ENCODE measurements at places on chromosomes 5 and 9.

DNA sequence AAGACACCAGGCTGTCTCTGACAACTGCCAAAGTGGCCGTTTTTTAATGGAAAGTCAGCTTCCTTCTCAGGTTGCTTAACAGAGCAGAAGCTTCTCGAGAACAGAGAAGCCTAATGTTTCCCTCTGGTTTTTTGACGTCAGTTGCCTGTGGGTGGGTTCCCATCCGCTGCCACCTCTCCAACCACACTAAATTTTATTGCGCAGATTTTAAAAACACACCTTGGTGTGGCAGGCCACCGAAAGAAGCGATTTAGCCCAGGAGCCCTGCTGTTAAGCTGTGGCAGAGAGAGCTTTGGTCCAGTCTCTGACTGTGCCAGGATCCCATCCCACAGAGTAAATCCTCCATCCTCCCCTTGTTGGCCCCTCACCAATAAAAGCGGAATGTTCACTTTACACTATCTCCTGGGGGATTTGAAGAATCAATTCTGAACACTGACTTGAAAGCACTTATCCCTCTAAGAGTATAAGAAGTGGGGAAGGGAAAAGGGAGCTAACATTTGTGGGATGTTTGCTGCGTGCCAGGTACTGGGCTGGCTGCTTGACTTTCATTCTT lies 181.6 kb downstream of the AOPEP start:
- no peak for DNase-seq

DNA sequence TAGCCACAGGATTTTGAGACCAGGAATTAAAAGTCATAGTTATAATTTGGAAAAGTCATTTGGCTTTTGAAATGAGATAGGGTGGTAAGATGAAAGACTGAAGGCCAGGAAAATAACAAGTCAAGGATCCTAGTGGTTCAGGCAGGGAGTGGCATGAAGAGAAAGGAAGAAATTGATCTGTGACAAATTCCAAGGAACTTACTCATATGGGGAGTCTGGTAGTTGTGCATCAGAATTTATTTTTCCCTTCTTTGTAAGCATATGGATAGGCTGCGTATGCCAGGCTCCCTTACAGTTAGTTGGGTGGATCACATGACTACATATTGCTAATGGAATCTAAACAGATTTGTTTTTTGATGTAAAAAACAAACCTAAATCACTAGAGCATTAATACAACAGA lies 21.0 kb downstream of the ISL1 start:
- no peak for DNase-seq

DNA sequence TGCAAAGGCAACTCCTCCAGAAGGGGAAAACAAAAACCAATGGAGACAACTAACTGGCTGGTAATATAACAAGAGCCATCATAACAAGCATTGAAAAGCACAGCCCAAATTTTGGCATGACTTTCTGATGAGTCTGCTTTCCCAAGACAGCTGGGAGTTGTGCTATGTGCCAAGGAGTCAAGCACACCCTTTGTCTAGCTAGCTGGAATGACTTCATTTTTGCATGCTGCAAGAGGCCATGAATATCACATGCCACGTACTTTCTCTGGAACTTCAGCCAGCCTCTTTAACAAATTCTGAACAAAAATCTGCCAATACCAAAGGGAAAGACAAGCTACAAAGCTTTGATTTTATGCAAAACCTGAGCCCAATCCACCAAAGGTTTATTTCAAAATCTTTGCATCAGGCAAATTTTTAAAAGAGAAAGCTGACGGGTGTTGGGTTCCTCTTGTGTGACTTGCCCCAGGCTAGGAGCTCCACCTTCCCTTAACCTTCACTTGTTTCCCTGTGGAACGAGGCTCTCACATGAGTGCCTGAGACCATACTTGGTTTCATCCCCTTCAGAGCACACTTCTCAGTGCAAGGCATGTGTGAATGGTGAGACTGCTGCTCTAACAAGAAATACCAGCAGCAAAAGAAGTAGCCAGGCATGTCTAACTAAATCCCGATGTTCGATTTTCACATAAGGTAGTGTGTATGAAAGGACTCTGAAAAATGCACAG lies 47.3 kb downstream of the S1PR3 start:
- no peak for DNase-seq

GRCh38 chr5:139402561-139403158 lies 1.2 kb downstream of the SPATA24 start:
- no peak for DNase-seq

DNA sequence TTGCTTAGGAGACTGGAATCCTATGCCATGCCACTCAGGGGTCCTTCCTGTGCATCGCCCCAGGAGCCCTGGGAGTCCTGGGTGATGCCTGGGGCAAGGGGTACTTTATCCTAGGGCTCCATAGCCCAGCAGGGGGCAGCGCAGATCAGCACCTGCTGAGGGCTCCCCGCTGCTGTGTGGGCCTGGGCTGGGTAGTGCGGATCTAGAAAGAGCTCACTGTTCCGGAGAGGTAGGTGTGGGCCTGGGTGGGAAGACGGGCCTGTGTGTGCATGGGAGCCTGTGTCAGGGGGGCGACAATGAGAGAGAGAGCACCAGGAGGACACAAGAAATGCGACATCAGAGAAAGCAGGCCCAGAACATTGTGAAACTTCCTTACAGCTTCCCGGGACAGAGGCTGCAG lies 11.4 kb upstream of the DAB2IP start:
- no peak for DNase-seq

DNA sequence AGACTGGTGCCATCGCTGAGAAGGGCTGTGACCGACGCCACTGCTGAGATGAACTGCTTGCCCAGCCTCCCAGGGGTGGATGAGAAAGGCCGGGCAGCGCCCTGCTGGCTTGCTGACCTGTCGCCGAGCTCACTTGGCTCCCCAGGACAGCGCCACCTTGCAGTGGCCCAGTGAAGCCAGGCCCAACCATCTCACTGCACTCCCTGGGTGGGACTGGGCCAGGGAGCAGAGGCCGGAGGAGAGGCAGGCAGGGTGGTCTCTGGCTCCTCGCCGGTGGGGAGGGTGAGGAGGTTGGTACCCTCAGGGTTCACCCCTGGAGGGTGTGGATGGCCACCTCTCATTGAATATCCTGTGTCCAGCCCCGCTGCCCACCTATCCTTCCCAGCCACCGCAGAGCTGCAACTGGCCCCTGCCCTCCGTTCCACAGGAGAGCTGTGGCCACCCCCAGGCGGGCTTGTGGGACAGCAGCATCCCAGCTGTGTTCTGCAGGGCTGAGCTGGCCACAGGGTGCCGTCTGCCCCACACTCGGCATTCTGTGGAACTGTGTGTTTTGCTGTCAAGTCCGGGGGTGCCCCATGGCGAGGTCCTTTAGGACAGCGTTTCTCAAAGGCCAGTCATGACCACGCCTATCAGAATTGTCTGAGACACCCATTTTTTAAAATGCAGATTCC lies 41.0 kb upstream of the FCN2 start:
- no peak for DNase-seq

- no peak for DNase-seq
Measured at GRCh38 chr9:72997387-72997995, 44.6 kb upstream of the ALDH1A1 start.

DNA sequence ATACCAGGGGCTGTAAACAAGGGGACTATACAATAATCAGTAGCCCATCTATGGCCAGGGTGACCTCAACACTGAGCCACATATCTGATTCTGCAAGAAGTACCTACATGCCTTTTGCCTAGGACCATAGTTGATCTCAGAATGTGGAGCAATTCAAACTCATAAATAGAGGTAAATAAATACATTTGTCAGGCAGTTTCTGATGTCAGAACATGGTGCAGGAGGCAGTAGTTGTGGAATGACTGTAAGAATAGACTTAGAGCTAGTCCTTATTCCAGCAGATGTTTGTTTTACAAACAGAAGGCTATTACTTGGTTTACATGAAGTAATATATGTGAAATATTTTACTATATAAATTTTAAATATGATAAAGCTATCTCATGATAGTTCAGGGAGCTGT lies 330.7 kb upstream of the DAB2 start:
- DNase-seq, result no peak

DNA sequence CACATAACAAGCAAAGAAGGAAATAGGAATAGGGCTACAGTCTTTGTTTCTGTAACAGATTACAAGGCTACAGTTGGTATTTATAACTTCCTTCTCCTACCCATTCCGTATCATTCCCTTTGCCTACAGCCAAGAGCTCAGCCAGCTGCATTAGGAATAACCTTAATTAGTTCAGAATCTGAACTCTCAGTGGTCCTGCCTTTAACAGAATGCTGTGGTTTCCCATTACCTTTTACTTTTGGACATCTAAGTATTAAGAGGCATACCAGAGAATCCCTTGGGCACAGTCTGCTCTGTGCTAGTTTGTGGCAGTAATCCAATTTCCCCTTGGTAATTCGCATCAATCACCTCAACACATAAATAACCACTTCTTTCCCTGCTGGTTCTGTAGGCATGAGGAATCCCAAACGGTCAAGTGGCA lies 44.2 kb downstream of the PKD2L2 start:
- DNase-seq, result no peak

DNA sequence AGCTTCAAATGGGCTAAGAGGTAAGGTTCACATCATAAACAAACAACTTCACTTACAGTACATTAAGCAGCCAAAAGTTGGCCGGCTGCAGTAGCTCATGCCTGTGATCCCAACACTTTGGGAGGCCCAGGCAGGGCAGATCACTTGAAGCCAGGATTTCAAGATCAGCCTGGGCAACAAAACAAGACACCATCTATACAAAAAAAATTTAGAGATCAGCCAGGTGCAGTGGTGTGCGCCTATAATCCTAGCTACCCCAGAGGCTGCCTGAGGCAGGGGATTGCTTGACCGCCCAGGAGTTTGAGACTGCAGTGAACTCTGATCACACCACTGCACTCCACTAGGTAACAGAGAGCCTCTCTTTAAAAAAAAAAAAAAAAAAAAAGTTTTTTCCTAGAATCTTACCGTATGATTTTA lies 16.9 kb downstream of the UBTD2 start:
- DNase-seq, result no peak

- DNase-seq, result no peak
Measured at GRCh38 chr5:143801252-143801939, 10.6 kb upstream of the HMHB1 start.

DNA sequence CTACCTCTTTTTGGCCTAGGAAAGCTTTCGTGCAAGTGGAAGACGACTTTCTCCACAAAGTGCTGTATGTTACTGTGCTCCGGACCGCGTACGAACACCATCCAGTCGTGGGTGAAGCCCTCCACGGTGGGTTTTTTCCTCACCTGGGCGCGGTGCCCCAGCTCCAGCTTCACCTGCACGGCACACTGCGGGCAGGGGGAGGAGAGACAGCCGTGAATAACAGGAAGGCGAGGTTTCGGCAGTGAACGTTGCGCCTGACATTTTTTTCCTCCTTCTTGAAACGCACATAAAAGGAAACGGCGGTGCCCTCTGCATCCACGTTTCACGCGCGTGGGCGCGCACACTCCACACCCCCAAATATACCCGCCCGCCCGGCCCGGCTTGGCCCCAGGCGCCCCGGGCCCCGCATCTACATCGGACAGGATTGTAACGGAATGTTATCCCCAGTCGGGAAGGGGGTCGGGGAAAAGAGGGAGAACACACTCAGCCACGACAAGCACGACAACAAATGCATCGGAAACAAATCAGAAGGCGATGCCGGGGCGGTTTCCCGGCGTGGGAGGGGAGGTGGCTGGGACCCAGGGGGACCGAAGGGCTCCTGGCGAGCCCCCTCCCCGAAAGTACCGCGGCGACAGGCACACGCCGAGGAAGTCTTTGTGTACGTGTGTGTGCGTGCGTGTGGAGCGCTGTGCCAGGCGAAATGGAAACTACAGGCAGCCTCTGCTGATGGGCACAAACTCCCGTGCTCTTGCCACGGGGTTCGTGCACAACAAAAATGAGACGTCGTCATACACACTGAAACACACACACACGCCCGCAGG lies 1.4 kb downstream of the MLLT3 start:
- DNase-seq, result no peak

DNA sequence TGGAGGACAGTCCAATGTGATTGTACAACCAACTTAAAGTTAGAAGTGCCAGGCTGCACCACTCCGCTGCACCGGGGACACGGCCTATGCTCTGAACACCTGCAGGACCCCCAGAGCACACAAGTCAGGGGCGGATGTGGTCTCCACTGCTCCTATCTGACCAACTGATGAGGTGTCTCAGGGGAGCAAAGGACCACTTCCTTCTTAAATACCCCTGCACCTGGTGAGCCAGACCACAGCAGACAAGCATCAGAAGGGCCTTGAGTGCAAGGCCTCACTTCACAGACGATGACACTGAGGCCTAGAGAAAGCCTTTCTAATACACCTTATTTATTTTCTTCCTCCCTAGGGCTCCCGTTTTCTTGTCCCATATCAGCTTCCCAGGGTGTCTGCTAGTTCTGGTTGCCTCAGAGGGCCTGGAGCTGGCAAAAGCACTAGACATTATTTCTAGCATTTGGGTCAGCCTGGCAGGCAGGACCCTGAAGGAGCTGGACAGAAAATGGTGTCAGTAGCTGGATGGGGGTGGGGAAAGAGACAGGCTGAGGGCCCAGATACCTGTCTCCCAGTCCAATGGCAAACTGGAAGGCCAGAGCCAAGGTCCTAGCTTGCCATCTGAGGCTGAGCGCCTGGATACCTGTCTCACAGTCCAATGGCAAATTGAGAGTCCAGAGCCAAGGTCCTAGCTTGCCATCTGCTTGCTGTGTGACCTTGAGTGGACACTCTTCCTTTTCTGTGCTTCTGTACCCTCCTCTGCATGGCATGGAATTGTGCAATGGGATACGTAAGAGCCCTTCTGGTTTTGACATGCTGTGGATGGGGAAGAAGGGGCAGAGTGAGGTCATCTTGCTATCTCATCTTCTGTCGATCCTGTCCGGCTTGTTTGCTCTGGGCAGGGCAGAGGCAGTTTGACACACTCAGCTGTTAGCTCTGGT lies 9.0 kb downstream of the CCDC69 start:
- peak; percentile 58 for DNase-seq

DNA sequence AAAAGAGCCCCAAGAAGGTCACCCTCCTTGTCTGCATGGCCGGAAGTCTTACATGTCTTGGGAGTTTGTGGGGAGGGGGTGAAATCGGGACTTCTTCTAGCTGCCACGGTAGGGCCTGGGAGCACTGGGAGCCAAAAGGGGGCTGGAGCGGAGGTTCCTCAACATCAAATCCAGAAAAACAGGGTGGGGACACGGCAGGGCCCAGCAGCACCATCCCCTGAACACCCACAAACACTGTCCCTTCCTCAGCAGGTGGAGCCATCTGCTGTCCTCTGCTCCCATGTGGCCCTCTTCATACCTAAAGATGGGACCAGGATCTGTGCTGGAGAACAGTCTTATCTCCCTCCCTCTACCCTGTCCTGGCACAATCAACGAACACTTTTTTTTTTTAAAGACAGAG lies 2.7 kb downstream of the TERT start:
- no peak for DNase-seq

GRCh38 chr9:133510926-133511505 lies 13.7 kb downstream of the MYMK start:
- no peak for DNase-seq

DNA sequence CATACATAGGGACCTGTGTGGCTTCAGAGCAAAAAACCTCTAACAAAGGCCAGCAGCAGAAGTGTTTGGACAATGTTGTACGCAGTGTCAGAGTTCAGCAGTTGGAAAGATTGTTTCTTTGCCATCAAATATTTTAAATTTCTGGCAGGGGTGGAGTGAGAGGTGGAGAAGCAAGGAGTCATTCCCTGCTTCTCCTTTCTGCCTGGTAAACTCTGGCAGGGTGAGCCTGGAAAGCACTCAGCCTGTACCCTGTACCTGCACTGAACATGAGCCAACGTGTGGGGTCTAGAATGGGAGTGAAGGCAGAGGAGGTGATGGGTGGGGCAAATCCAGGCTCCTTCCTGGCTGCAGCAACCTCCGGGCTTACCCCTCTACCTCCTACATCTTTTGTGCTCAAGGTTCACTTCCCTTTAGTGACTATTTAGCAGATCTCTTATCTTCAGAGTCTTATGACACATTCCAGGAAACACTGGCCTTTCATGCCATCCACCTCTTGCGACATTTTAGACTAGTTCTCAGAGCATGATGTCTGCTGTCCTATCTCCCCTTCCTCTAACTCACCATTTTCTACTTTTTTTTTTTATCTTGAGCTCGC lies 445.0 kb upstream of the PIK3R1 start:
- no peak for DNase-seq
